ENCODE measurements at places on chromosomes 1 and 21.

DNA sequence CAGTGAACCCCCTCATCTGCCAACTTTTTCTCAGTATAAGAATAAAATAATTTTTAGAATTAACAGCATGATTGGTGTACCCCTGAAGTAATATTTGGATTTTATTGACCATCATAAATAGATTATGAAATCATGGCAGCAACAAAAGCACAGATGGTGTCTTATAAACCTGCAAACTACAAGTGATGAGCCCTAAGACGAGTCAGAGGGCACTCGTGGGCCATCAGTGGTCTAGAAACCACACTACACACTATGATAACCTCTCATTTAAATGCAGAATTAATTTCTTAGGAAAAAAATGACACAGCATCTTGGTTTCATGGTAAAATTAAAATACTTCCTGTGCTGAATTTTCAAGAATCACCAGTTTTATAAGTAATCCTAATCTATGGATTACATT lies 312.4 kb downstream of the PTBP2 start:
- no peak overlapping the region for H3K4me3 ChIP-seq
- no peaks in the 10 kb centered on the region for H3K36me3 ChIP-seq
- no peaks in the 10 kb centered on the region for H3K4me1 ChIP-seq
- H3K27ac ChIP-seq: no peak overlapping the region

DNA sequence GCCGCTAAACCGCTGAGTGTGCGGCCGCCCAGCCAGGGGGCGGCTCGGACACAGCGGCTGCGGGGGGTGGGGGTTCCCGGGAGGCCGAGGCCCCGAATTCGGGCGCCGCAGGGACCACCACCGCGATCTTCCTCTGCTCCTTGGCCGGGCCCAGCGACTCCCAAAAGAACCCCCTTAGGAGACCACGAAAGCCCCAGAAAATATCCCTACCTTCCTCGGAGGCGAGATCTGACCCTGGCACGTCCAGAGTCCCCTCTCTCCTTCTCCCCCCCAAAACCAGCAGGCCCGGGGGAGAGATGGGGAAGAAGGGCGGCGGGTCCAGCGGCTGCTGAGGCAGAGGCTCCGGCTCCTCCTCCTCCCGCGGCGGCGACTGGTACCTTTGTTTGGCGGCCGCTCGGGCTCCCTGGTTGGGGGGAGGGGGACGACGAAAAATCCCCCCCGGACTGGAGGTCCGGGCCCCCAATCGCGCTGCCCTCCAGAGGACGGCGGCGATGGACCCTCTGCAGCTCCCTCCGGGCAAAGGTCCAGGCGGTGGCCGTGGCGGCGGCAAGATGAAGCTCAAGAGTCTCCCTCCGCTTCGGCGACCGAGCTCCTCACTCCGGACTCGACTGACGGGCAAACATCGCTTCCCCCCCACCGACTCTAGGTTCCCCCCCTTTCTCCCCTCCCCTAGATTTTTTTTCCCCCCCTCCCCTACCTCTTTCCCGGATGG lies at the start of gene ARID4B:
Gene ARID4B (minus strand): TSS at position 621 of the 712 bp plus-strand sequence. CDS start 1,260 bp downstream, outside the sequence.
- no peaks in the 10 kb centered on the region for H3K27me3 ChIP-seq
- H3K4me3 ChIP-seq: no peak within 1 kb of the TSS
- peaks cover 28% of the 10 kb centered on the region for H3K36me3 ChIP-seq
- H3K4me1 ChIP-seq: peaks cover 25% of the 10 kb centered on the region
- no peak within 1 kb of the TSS for H3K27ac ChIP-seq

DNA sequence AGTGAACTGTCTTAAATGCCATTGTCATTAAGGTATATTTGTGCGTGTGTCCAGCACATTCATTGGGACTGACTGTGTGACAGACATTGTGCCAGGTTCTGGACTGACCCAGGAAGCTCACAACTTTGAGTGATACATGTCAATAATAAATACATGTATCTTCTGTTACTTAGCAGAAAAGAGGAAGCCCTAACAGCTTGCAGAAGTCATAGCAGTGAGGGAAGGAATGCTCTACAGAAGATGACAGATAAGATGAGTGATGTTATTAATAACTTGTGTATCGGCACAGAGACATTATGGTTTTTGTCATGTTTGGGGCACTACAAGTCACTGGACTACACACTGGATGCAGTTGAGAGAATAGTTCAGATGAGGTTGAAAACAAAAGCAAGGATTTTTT lies 1.2 kb upstream of the SRSF11 start:
- H3K36me3 ChIP-seq: peaks cover 56% of the 10 kb centered on the region
- DNase-seq: no peak
- peak overlapping the region; percentile 78 for H3K4me3 ChIP-seq

GRCh38 chr1:25628741-25629421 lies 12.3 kb downstream of the MAN1C1 start:
- H3K4me3 ChIP-seq: no peak overlapping the region
- H3K4me1 ChIP-seq: no peaks in the 10 kb centered on the region
- H3K36me3 ChIP-seq: no peaks in the 10 kb centered on the region
- peaks cover 70% of the 10 kb centered on the region for H3K27me3 ChIP-seq

- H3K27me3 ChIP-seq: no peaks in the 10 kb centered on the region
- no peak overlapping the region for H3K4me3 ChIP-seq
- DNase-seq: no peak
- H3K4me1 ChIP-seq: no peaks in the 10 kb centered on the region
- no peak overlapping the region for H3K27ac ChIP-seq
Measured at GRCh38 chr21:41852929-41853320, 26.2 kb downstream of the PRDM15 start.

DNA sequence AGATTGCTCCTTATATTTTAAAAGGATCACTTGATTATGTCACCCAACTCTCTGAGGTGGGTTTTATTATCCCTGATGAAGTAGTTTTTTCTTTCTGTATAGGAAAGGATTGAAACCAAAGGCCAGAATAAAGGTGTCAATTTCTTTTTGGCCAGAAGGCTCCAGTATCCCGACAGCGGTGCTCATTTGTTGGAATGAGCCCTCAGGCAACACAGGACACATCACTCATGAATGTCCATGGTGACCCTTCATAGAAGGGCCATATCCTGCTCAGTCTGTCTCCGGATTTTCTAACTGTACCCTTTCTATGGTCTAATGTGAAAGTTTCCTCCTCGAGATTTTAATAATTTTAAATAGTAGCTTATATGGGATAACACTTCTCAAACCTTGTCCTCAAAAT lies 171.3 kb upstream of the USP24 start:
- no peak overlapping the region for H3K27ac ChIP-seq
- no peaks in the 10 kb centered on the region for H3K4me1 ChIP-seq
- no peaks in the 10 kb centered on the region for H3K27me3 ChIP-seq
- DNase-seq: no peak
- no peaks in the 10 kb centered on the region for H3K36me3 ChIP-seq

DNA sequence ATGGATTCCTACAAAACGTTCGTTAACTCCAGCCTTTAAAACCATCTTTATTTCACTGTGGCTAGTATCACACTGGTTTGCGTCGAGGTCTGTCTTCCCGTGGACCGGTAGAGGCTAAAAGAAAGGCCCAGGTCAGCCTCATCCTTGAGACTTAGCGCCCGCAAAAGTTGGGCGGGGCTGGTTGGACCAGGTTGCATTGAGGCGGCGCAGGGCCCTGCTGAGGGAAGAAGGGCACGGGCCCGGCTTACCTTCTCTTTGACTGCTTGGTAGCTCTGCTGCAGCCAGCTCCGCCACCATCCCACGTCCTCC lies 455 bp downstream of the BSDC1 start:
- no peak for DNase-seq
- H3K4me1 ChIP-seq: peaks cover 6% of the 10 kb centered on the region
- peak overlapping the region; percentile 97 for H3K27ac ChIP-seq
- H3K4me3 ChIP-seq: peak overlapping the region; percentile 91
- peaks cover 11% of the 10 kb centered on the region for H3K36me3 ChIP-seq
- H3K27me3 ChIP-seq: no peaks in the 10 kb centered on the region

GRCh38 chr1:150102986-150103385 lies 35.4 kb downstream of the VPS45 start:
- DNase-seq: no peak
- no peak overlapping the region for H3K4me3 ChIP-seq
- H3K27me3 ChIP-seq: no peaks in the 10 kb centered on the region
- no peaks in the 10 kb centered on the region for H3K4me1 ChIP-seq

DNA sequence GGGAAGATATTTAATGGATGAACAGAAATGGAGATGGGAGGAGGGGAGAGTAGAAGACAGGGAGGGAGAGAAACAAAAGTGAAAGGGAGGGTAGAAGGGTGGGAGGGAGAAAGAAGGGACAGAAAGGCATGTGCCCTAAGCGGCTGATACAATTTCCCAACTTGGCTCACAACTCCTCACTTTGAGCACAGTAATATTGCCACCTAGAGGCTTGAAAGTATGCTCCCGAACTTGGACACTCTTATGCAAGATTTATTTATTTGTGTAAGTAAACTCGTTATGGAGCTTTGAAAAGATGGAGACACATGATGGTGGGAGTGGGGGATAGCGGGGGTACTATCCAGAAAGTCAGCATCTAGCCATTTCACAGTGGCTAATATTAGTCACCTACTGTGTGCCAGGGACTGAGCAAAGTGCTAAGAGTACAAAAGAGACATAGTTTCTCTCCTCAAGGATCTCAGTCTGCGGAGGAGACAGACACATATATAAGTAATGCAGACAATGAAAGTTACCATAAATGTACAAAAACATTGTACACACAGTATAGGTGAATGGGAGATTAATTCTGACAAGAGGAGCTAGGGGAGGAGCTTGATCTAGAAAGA lies 189.7 kb downstream of the SEC16B start:
- H3K4me1 ChIP-seq: no peaks in the 10 kb centered on the region
- peak; percentile 70 for DNase-seq
- no peaks in the 10 kb centered on the region for H3K36me3 ChIP-seq
- H3K27ac ChIP-seq: no peak overlapping the region

DNA sequence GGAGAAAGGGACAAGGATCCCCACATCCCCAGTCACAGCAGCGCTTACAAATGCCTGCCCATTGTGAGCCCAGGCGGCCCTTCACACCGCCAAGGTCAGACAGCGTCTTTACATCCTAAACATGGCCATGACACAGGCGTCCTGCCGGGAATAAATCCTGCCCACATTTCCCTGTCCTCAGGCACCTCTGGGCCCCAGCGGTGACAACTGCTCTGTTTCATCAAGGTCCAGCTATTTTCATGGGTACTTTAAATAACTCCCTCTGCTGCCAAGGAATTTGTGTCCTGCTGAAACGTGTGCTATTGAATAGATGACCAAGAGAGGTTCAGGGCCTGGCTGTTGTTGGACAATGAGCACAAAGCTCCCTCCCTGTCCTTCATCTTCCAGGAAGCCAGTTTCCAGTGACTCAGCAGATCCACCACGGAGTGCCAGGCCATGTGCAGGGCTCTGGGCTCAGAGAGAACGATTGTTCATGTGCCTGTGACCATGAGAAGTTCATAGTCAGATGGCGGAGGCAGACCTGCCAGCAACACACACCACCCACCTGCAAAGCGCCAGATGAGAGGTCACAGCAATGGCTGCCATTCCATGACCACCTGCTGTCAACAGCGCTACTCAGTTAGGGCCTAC lies 195.8 kb downstream of the MATN1 start:
- H3K27ac ChIP-seq: no peak overlapping the region
- no peak overlapping the region for H3K4me3 ChIP-seq
- H3K27me3 ChIP-seq: peaks cover 1% of the 10 kb centered on the region
- H3K4me1 ChIP-seq: peaks cover 23% of the 10 kb centered on the region
- peak; percentile 25 for DNase-seq
